ENCODE measurements at places on chromosomes 5 and 9.

- DNase-seq: no peak
These were observed 467.7 kb upstream of the MEF2C start for GRCh38 chr5:89350684-89351083.

- no peak for DNase-seq
These were observed 13.3 kb downstream of the HAVCR1 start for GRCh38 chr5:157045601-157046000.

- DNase-seq: peak; percentile 16
These were observed 1.1 kb downstream of the HEXB start for GRCh38 chr5:74685979-74686631.

DNA sequence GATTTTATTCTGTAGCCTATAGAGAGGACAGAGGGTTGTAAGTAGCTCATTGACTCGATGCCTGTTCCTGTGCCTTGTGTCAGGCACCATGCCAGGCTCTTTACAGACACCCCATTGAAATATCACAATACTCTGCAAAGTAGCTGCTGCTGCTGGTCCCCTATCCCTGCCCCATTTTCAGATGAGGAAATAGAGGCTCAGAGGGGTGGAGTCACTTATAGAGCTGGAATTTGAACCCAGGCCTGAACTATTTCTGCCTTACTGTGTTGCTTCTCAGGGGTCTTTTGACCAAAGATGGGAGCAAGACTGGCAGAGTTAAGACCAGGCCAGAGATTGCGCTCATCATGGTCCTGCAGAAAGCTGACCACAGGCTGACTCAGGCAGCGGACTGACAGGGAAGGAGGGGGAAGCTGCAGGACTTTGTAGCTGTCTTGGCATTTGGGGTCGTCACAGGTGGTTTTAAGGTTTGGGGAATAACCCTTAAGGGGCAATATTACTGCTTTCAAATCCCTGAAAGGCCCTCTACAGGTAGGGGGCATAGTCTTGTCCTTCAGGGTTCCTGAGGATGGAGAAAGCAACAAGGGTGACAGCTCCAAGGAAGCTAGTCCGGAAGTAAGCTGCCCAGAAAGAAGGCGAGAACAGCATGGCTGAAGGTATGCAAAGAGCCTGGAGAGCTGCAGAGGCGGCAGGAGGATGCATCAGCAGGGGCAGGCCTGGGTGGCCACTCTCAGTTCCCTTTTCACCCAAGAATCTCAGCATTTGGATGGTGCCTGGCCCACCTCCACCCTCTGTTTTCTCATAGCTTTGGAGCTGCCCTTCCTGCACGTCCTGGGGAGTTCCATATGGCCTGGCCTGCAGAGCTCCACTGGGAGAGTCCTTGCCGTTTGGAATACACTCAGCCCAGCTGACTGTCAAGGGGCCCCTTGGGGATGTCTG, 18.3 kb upstream of the NDST1 start:
- DNase-seq: no peak

DNA sequence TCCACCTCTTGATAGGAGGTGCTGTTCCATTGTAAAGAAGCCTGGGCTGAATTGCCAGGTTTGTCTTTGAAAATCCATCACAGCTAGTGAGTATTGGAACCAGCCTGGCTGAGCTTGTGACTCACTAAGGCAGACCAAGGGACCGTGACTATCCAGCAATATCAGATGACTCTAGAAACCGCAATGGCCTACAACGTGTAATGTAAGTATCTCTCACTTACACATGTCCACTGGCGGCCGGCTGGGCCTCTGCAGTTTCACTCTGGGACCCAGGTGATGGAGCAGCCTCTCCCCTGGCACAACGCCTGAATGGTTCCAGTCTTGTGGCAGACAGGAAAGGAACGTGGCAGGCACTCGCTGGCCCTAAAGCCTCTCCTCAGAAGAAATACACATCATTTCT, 3.1 kb upstream of the HRH2 start:
- DNase-seq: no peak

- peak; percentile 45 for DNase-seq
These were observed 74.6 kb downstream of the UBAP1 start for GRCh38 chr9:34253460-34253837.

DNA sequence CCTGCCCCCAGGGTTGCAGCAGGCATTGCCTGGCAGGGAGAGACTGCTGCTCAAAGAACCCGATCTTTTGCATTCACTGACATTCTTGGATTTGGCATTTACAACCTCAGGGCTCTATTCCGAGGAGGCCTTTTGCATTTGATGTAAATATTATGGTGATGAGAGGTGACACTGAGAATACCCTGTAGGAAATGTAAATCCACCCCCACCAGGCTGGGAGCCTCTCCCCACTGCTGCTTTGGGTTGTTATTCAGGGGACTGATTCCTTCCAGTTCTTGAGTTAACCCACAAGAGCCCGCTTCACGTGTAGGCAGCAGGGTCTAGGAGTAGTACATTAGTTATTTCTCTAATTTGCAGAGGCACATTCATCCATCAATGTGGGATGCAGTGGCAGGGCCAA, 55.5 kb upstream of the ARAP3 start:
- DNase-seq: no peak

GRCh38 chr5:139301808-139302499, 8.4 kb downstream of the MATR3 start:
- no peak for DNase-seq
